Stimulated activated CD8-positive, alpha-beta memory T cell treated with anti-CD3 and anti-CD28 coated beads, Interleukin-7, amount 100 ng/mL, for 1 hour (primary cell): ENCODE measurements at places on chromosomes 5 and 9.

- no peak for DNase-seq
Observed at GRCh38 chr5:124741711-124742496, 4.5 kb downstream of the ZNF608 start.

DNA sequence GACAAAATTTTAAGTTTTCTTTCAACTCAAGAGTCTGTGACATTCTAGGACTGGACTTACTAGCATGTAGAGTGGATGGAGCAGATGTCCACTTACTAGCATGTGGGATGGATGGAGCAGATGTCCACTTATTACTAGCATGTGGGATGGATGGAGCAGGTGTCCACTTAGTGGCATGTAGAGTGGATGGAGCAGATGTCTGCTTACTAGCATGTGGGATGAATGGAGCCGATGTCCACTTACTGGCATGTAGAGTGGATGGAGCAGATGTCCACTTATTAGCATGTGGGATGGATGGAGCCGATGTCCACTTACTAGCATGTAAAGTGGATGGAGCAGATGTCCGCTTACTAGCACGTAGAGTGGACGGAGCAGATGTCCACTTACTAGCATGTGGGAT lies 2.4 kb downstream of the SLC36A1 start:
- DNase-seq: no peak

- DNase-seq: no peak
Observed at GRCh38 chr5:77139001-77139400, 51.9 kb upstream of the ZBED3 start.

DNA sequence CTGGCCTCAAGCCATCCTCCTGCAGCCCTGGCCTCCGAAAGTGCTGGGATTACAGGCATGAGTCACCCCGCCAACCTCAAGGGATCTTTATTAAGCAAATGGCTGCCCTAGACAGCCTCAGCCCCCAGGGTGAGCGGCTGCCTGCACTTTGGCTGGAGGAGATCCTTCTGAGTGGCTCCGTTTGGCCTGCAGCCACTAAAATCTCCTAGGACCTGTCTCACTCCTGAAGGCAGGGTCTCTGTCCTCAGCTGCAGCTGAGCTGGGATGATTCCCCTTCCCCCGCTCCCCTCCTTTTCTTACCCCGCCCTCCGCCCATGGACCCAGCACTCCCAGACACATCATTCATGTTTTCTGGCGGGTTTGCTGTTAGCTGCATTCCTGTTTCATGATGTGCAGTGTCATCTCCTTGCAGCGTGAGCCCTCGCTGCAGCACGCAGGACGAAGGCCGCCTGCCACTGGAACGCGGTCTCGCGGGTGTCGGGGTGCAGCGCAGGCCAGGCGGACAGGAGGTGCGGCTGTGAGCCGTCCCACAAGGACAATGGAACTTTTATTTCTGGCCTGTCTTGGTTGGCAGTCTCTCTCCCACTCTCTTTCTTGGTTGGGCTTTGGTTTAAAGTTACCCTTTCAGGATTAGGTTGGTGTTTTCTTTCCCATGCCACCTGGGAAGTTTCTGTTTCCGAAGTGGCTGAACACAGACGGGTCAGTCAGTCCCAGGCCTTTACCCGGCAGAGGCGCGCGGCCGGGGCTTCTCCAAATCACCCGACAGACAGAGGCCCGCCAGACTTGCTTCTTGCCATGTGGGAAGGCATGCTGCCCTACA lies 137.1 kb downstream of the FOXD1 start:
- DNase-seq: no peak
